Left hindlimb (tissue), 1 donor: ENCODE measurements at places on chromosomes 1 and 21.
A peak's percentile ranks its signal among the peaks of the same experiment; 100 is the strongest.

DNA sequence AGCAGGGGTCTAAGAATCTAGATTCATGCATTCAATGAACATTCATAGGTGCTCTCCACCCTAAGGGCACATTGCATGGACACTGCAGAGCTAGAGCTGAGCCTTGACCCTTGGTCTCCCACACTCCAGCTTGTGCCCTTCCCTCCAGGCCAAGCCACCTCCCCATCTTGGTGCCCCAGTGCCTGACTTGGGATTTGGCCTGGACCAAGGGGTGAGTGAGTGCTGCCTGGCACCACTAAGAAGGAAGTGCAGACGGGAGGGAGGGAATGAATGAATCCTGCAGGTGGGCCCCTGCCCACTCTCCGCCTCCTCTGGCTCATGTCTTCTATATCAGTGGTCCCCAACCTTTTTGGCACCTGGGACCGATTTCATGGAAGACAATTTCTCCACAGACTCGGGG lies 146.7 kb downstream of the TRABD2B start:
- DNase-seq, result no peak

DNA sequence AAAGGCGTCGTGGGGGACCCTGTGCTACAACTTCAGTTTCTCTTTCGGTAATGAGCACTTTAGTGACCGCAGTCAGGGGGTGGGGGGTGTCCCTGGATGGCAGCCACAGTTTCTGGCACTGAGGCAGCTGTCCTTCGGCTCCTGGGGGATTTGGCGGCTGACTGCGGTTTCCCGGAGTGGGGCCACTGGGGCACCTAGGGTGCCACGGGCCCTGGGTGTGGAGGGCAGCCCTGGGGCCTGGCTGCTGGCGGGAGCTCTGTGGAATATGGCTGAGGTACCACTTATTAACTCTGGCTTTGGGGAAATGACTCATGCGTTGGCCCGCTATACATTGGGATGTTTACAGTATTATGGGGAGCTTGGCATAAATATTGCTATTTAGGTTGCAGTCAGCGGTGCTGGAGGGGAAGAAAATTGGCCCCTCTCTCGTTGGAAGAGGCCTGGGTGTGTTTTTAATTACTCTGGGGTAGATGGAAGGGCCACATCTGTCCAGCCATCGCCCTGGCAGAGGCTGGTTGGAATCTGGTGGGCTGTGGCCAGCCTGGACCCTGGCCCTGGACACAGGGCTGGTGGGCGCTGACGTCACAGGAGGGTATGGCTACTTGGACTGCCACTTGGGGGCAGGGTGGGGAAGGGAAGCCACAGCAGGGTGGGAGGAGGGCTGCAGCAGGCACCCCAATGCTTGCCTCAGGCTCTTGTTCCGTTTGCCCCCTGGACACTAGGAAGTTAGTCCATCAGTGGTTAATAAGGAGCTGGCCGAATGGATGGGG lies 2.0 kb downstream of the EPHB2 start:
- DNase-seq, result peak; percentile 61

DNA sequence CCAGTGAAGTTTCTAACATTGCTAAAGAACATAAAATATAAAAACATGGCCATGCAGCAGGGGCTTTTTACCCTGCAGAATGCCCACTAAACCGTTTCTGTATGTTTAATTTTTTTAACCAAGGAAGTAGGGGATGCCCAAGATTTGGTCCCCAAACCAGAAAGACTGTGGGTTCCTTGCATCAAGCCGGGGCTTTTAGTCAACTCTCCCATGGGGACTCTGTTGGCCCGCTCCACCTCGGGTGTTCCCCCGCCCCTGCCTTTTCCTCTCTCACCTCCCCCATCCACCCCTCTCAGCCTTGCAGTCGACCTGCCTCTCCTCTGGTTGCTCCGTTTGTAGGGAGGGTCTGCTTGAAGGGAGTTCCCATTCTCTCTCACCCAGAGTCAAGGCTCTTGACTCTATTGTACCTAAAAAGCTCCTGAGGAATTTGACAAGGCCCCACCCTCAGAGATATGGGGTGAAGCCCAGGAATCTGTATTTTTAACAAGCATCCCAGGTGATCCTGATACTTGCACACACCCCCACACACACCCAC lies 117.5 kb downstream of the TOMM20 start:
- DNase-seq, result no peak

GRCh38 chr1:42931108-42931539 lies 27.5 kb downstream of the SLC2A1 start:
- DNase-seq, result peak; percentile 35

GRCh38 chr1:208990456-208990855 lies 593.1 kb upstream of the CAMK1G start:
- DNase-seq, result no peak

DNA sequence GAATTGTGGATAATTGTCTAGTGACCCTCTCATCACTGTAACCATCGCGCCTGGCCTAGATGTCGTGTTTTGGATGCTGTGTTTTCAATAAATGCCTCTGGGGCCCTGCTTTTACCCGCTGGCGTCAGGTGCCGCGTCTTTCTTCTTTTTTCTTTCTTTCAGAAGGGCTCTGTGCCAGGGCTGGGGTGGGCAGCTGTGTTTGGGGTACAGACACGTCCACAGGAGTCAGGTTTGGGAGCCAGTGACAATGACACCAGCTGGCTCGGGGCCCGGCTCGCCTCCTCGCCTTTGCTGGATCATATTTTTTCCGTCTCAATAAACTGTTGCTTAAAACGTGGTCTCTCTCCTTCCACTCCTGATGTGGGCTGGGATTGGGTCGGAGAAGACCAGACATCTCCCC lies 16.1 kb downstream of the TMEM201 start:
- no peak for DNase-seq
